ENCODE measurements at places on chromosomes 2 and 18.

- H3K4me1 ChIP-seq: peaks cover 100% of the 10 kb centered on the region
- peaks cover 49% of the 10 kb centered on the region for H3K36me3 ChIP-seq
- H3K4me3 ChIP-seq: peak overlapping the region; percentile 76
- H3K27me3 ChIP-seq: no peaks in the 10 kb centered on the region
- H3K27ac ChIP-seq: peak overlapping the region; percentile 95
These were observed 162.1 kb downstream of the BCL2 start for GRCh38 chr18:63157293-63158011.

DNA sequence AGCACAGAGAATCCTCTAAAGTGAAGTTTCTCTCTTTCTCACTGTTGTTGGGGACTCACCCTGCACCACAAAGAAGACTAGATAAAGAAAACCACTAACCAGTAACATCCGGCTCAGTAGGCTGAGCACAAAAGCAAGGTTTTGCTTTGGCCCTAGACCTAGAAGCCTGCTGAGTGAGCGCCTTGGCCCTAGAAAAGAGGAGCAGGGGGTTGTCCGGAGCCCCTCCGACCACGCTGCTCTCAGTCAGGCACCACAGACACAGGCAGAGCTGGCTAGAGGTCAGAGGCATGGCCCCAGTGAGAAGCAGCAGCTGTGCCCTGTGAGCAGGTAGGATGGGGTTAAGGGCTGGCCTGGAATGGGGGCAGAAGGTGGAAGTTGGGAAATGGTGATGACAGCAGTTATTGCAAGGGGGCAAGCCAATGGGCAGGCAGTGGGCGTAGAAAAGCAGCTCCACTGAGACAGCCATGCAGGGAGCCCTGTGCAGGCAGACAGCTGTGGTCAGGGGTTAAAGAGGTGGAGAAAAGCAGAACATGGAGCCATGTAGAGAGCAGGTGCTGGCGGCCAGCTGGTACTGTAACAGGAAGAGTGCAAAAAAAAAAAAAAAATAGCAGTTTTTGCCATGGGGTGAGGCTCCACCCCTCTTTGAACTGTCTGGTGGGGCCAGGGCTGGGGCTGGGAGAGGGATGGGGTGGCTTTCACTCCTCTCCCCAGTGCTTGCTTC is 36.9 kb upstream of the SLC14A1 start:
- peaks cover 59% of the 10 kb centered on the region for H3K4me1 ChIP-seq
- H3K4me3 ChIP-seq: peak overlapping the region; percentile 75
- H3K27me3 ChIP-seq: peaks cover 39% of the 10 kb centered on the region

DNA sequence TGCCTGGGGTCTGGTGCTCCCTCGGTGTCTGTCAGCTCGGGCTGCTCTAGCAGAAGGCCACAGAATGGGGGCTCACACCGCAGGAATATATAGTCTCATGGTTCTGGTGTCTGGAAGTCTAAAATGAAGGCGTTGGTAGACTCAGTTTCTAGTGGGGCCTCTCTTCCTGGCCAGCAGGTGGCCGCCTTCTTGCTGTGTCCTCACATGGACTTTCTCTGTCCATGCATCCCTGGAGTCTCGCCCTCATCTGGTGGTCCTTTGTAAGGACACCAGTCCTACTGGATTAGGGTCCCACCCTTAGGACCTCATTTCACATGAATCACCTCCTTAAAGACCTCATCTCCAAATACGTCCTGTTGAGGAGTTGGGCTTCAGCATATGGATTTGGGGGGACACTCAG is 65.7 kb downstream of the RRM2 start:
- H3K27ac ChIP-seq: no peak overlapping the region
- H3K4me3 ChIP-seq: no peak overlapping the region
- peaks cover 36% of the 10 kb centered on the region for H3K36me3 ChIP-seq
- DNase-seq: no peak
- peaks cover 6% of the 10 kb centered on the region for H3K4me1 ChIP-seq

GRCh38 chr2:217798743-217799562 is 203.8 kb downstream of the TNS1 start:
- DNase-seq: no peak
- H3K4me3 ChIP-seq: no peak overlapping the region
- no peaks in the 10 kb centered on the region for H3K27me3 ChIP-seq
- H3K27ac ChIP-seq: no peak overlapping the region
- H3K36me3 ChIP-seq: no peaks in the 10 kb centered on the region
- peaks cover 3% of the 10 kb centered on the region for H3K4me1 ChIP-seq

DNA sequence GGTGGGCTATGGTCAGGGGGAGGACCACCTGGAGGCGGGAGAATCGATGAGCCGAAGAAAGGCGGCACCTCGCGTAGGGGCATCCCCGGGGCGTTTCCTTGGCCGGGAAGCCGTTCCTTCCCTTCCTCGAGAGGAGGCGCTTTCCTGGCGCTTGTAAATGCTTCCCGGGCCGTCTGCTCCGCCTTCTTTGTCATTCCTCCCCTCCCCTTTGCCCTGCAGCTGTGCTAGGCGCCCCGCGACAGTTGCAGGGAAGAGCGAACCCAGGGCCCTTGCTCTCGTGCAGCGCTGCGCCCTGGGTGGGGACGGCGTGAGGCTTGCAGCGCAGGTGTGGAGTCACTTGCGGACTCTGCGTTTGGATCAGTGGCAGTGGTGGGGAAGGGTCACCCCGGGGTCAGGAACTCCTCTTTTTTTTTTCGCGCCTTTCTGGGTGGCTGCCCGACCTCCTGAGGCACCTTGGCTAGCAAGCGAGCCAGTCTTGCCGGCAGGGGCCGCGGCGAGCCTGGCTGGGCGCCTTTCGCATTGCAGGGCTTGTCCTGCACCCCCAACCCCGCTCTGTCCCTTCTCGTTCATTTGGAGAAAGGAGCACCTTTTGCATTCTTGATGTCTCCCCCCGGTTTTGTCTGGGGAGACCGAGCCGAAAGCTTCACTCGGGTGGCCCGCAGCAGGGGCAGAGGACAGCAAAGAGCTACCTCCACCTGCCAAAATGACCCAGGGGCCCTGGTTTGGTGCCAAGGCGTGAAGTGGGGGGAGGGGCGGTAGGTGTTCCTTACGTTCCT is 858 bp downstream of the KCNS3 start:
- DNase-seq: no peak
- H3K4me1 ChIP-seq: peaks cover 13% of the 10 kb centered on the region
- H3K4me3 ChIP-seq: peak overlapping the region; percentile 67
- H3K27me3 ChIP-seq: peaks cover 63% of the 10 kb centered on the region
- H3K27ac ChIP-seq: no peak overlapping the region
- H3K36me3 ChIP-seq: peaks cover 3% of the 10 kb centered on the region

- peaks cover 40% of the 10 kb centered on the region for H3K27me3 ChIP-seq
- no peak overlapping the region for H3K4me3 ChIP-seq
- no peaks in the 10 kb centered on the region for H3K36me3 ChIP-seq
- no peak for DNase-seq
These were observed 119.8 kb downstream of the KYNU start for GRCh38 chr2:142997231-142997630.

DNA sequence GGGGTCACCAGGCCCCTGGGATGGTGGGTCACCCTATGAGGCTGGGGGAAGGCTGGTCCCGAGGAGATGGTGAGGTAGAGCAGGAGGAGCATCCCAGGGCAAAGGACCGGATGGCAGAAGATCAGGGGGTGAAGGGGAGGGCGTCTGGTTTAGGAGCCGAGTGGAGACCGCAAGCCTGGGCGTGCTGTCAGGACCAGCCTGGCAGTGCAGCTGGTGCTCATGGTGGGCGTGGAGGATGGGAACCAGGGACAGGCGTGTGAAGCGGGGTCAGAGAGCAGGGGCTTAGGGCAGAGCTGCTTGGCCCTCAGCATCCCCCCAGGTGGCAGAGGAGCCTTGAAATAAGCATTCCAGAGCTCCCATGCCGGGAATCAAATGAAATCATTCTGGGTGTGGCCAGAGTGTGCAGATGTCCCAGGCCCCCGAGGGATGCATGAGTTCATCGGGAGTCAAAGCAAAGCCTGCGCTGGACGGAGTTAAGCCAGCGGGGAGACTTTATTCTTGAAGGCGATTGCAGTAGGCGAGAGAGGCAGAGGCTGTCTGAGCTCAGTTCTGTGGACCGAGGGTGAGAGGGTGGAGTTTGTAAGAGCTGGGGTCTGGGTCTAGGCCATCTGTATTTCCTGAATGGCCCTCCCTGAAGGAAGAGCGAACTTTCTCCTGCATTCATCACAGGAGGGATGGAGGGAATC is 33.1 kb upstream of the MBP start:
- H3K27me3 ChIP-seq: peaks cover 8% of the 10 kb centered on the region
- no peak for DNase-seq
- H3K27ac ChIP-seq: no peak overlapping the region
- no peaks in the 10 kb centered on the region for H3K36me3 ChIP-seq
- H3K4me1 ChIP-seq: no peaks in the 10 kb centered on the region

DNA sequence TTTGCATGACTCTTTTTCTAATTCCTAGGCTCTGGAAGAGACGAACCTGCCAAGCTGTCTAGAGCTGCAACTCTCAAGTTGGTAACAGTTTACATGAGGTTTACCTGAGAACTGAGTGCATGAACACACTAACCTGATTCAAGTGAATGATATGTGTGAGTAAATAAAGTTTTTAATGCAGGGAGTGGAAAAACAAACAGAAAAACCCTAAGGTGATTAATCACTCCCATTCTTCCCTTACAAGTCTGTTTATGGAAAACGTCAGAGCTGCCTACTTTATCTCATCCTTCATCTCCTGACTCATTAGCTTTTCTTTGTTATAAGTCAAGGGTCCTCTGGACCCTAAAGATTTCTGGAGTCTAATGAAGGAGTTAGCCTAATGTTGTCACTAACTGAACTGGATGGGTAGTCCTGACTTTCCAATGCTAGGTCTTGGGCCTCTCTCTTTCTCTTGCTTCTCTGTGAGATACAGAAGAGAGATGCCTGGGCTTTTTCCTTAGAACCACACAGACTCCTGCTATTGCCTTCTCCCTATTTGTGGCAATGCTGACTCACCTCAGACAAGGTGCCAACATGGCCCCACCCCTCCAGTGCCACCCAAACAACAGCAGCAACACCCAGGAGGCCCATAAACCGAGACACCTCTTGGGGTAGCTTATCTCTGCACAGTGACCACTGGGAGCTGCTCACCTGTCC is 952.4 kb downstream of the EPHA4 start:
- no peak overlapping the region for H3K27ac ChIP-seq
- H3K4me1 ChIP-seq: no peaks in the 10 kb centered on the region
- no peak overlapping the region for H3K4me3 ChIP-seq
- no peaks in the 10 kb centered on the region for H3K27me3 ChIP-seq
- H3K36me3 ChIP-seq: no peaks in the 10 kb centered on the region
- no peak for DNase-seq

DNA sequence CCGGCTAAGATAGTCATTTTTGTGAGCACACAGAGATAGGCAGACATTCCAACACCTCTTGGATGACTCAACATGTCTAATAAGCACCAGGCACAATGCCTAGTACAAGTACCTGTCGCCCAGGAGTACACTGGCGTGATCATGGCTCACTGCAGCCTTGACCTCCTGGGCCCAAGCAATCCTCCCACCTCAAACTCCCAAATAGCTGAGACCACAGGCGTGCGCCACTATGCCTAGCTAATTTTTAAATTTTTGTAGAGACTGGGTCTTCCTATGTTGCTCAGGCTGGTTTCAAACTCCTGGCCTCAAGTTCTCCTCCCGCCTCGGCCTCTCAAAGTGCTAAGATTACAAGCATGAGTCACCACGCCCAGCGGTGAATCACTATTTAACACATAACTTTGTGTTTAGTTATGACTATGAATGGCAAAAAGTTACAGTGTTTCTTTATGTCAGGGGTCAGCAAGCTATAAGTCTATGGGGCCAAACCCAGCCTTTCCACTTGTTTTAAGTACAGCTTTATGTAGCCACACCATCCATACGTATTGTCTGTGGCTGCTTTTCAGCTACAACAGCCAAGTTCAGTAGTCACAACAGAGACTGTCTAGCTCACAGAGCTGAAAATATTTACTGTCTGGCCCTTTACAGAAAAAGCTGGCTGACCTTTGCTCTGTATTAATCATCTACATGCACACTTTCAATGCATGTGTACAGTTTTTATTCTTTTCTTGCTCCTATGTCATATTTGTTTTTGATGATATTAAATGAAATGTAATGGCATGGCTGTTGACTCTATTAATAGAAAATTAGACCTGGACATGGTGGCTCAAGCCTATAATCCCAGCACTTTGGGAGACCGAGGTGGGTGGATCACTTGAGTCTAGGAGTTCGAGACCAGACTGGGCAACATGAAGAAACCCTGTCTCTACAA is 18.7 kb downstream of the ORC2 start:
- H3K4me3 ChIP-seq: no peak overlapping the region
- no peaks in the 10 kb centered on the region for H3K27me3 ChIP-seq
- peak overlapping the region; percentile 31 for H3K27ac ChIP-seq
- H3K4me1 ChIP-seq: peaks cover 28% of the 10 kb centered on the region
- DNase-seq: peak; percentile 66

GRCh38 chr2:181426672-181427071 is 30.5 kb upstream of the ITGA4 start:
- H3K36me3 ChIP-seq: peaks cover 2% of the 10 kb centered on the region
- no peak overlapping the region for H3K4me3 ChIP-seq
- H3K27me3 ChIP-seq: no peaks in the 10 kb centered on the region
- no peak overlapping the region for H3K27ac ChIP-seq
- H3K4me1 ChIP-seq: peaks cover 19% of the 10 kb centered on the region

- no peak overlapping the region for H3K27ac ChIP-seq
- H3K36me3 ChIP-seq: no peaks in the 10 kb centered on the region
- no peak for DNase-seq
These were observed 171.9 kb upstream of the FN1 start for GRCh38 chr2:215607766-215608165.

- no peaks in the 10 kb centered on the region for H3K4me1 ChIP-seq
- H3K27me3 ChIP-seq: no peaks in the 10 kb centered on the region
- H3K4me3 ChIP-seq: no peak overlapping the region
- DNase-seq: no peak
- H3K27ac ChIP-seq: no peak overlapping the region
These were observed 209.3 kb downstream of the EIPR1 start for GRCh38 chr2:3168230-3168891.

Data from activated CD4-positive, alpha-beta memory T cell treated with anti-CD3 and anti-CD28 coated beads, Interleukin-2, amount 10 ng/mL, durations not matched to agents 7 days and 5 days (primary cell).